ENCODE measurements at places on chromosomes 6 and 20. TPM values are rescaled to one million over a fixed set of nuclear protein-coding genes. Genes with fewer than 3 reads are reported as not detected.

DNA sequence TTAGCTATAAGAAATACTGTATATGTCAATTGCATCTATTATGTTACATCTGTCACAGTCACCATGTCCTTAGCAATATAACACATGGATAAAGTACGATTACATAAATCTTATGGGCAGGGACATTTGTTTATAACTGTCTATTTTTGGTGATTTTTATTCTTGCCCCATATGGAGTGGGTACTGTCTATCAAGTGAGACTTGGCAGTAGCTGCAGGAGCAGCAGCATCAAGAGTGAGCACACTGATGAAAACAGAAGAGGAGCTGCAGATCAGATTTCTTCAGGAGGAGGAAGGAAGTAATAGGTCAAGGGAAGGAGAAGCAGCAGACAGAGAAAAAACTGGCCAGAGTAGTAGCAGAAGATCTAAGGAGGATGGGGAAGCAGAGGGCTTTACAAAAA, 516.7 kb downstream of the C6orf118 start:
- DNase-seq: no peak

GRCh38 chr20:15139522-15139921, 802.1 kb upstream of the FLRT3 start:
- DNase-seq: no peak

DNA sequence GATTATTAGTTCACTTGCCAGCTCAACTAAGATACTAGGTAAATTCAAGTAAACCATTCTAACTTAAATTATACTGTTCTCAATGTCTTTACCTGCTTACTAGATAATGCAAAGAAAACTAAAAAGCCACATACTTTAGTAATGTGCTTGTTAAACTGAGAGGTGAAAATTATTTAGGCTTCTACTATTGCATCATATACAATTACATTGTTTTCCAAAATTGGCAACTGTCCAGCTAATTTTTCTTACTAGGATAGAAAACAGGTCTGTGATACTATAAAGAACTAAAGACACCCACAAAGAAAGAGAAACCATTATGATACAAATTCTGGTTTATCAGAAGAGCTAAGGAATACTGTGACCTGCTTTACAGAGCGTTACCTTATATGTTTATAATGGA, 45.6 kb upstream of the ALDH8A1 start:
- no peak for DNase-seq

GRCh38 chr6:120378582-120379220, 955.6 kb downstream of the TBC1D32 start:
- no peak for DNase-seq

DNA sequence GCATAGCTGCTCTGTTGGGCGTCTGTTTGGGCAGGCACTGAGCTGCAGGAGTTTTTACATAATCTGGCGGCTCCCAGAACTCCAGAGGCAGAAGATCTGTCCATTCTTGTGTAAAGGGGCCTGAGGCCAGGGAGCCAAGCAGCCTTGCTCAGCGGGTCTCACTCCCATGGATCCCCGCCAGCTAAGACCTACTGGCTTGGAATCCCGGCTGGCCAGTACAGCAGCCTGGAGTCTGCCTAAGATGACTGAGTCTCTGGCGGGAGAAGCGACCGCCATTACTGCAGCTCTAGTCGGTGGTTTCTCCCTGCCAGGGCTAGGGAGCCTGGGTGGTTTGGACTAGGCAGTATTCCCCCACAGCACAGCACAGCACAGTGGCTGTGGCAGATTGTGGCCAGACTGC, 268.4 kb upstream of the SYNCRIP start:
- no peak for DNase-seq

Gene SLC12A5
- not detected for total RNA-seq

Gene KHDC1L
- not detected for total RNA-seq

Gene MMP24
- 0.25 TPM for total RNA-seq
